ENCODE measurements at places on chromosomes 16 and 17.

GRCh38 chr17:50573866-50574611 is 13.5 kb downstream of the CACNA1G start:
- DNase-seq, result no peak

DNA sequence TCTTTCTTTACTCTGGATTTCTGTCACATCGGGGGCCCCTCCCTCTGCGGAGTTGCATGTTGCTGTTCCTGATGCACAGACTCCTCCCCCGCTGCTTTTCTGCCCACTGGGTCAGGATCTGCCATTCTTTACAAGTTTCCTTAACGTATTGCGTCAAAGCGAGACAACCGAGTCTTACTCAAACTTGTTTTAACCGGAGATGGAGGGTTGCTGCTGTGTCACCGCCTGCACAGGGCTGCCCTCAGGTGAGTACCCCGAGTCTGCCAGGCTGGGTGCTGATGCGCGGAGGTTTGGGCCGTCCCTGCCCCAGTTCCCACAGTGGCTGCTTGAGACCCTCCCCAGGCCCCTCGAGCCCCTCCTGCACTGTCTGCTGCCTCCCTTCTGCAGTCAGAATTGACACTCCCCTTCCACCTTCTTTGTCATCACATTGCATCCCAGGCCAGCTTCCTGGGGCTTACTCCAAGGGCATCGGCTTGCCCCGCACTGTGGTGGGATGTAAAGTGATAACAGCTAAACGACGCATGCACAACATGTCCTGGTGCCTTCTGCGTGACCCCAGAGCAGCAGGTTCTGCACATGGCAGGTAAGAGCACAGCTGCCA is 19.3 kb downstream of the CARHSP1 start:
- DNase-seq, result no peak

DNA sequence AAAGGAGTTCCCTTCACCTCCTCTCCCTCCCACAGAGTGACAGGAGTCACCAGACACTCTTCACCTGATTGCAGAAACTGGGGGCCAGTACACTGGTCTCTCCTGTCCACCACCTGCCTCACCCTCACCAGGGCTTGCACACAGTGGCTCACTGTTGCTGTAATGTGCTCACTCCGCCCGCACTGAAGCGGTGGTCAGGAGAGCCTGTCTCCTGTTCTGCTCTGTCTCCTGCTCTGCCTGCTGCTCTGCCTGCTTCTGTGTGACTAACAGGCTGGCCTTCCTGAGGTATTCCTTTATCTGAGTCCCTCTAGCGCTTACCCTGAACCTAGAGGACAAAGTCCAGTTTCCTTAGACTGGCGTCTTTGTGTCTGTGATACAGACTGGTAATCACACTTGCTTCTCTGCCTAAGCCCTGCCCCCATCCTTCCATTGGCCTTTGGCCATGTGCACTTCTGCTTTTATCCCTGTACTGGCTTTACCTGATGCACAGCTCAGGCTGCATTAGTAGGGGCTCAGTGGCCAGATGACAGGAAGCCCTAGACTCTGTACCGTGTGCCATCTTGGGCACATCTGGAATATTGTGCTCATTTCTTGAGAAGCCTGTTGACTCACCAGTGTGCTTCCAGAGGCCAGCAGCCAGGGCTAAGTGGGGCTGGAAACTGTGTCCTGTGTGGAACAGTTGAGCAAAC is 13.3 kb downstream of the PROCA1 start:
- DNase-seq, result no peak

GRCh38 chr17:1713160-1713877 is 3.1 kb upstream of the TLCD2 start:
- no peak for DNase-seq

- no peak for DNase-seq
These were observed 52.4 kb downstream of the AXIN2 start for GRCh38 chr17:65509032-65509431.

All from NCI-H345 (cell line).